ENCODE measurements at places on chromosomes 6 and 20.

GRCh38 chr6:13527671-13528056 is 40.3 kb upstream of the GFOD1 start:
- DNase-seq = no peak

- DNase-seq = no peak
Measured at GRCh38 chr20:41155261-41155660, 17.9 kb downstream of the PLCG1 start.

GRCh38 chr6:29809249-29809648 is 18.4 kb upstream of the HLA-G start:
- DNase-seq = no peak

- DNase-seq = no peak
Measured at GRCh38 chr6:90024633-90025032, 130.4 kb downstream of the GJA10 start.

DNA sequence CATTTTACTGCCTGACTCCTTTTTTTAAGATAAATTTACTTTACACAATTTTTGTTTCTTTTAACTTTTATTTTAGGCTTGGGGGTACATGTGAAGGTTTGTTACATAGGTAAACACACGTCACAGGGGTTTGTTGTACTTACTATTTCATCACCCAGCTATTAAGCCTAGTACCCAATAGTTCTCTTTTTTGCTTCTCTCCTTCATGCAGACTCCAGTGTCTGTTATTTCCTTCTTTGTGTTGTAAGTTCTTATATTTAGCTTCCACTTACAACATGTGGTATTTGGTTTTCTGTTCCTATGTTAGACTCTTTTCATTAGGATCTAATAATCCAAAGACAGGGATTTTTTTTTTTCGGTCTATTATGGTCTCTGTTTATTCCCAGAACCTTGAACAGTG is 83.5 kb upstream of the CCN6 start:
- no peak for DNase-seq

GRCh38 chr6:34319471-34319885 is 70.7 kb upstream of the SMIM29 start:
- no peak for DNase-seq

- DNase-seq = no peak
Measured at GRCh38 chr20:60792941-60793340, 459.1 kb upstream of the CDH4 start.

All from G401 (cell line).